ENCODE measurements at places on chromosomes 16 and 17.

GRCh38 chr17:33551075-33551474 lies 258.0 kb upstream of the ASIC2 start:
- DNase-seq: no peak

DNA sequence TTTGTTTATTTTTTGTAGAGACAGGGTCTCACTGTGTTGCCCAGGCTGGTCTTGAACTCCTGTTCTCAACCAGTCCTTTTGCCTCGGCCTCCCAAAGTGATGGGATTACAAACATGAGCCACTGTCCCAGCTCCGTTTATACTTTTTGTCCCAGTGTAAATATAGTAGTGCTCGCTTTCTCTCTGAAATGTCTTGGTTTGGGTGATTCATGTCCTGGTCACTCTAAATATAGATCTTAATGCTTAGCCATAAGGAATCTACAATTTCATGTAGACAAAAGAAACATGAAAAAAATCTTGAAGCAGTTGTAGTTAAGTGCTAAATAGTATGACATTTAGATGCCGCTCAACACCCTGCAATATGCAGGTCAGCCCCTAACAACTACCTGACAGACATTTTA lies 126.9 kb downstream of the KATNIP start:
- peak; percentile 80 for DNase-seq

- DNase-seq: no peak
Measured at GRCh38 chr17:15431766-15432165, 35.7 kb downstream of the CDRT4 start.

DNA sequence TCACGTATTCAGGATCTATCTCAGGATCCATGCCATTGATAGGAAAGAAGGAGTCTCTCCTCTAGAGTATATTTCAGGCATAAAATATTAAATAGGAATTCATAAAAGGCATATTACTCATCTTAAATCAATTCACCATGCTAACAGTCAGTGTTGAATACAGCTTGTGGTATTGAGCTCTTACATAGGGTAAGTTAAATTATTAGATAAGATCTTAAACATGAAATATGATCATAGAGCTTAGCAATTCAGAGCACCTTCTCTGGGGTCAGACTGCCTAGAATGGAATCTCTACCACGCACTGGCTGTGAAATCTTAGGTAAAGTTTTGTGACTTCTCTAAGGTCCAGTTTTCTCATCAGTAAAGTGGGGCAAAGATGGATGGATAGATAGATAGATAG lies 20.7 kb downstream of the MARCHF10 start:
- no peak for DNase-seq

DNA sequence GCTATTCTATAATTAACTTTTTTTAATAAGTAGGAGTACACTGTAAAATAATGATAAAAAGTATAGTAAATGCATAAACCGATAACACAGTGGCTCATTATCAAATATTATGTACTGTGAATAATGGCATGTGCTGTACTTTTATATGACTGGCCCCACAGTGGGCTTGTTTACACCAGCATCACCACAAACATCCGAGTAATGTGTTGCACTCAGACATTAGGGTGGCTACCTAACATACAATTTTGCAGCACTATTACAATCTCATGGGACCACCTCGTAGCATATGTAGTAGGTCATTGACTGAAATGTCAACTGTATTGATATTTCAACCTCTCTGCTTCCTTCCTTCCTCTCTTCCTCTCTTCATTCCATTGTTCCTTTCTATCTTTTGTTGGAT lies 51.7 kb downstream of the TBX4 start:
- peak; percentile 37 for DNase-seq

GRCh38 chr16:52456368-52456767 lies 90.6 kb downstream of the TOX3 start:
- DNase-seq: no peak
